Myocyte (in vitro differentiated cells): ENCODE measurements at places on chromosomes 2 and 18. TPM values are rescaled to one million over a fixed set of nuclear protein-coding genes. Genes with fewer than 3 reads are reported as not detected.

Gene MEMO1
- total RNA-seq = 50.0 and 58.9 TPM in 2 replicates

Gene RAX
- total RNA-seq = not detected in 2 replicates

Gene PGAP1
- total RNA-seq = 6.8 and 8.8 TPM in 2 replicates

DNA sequence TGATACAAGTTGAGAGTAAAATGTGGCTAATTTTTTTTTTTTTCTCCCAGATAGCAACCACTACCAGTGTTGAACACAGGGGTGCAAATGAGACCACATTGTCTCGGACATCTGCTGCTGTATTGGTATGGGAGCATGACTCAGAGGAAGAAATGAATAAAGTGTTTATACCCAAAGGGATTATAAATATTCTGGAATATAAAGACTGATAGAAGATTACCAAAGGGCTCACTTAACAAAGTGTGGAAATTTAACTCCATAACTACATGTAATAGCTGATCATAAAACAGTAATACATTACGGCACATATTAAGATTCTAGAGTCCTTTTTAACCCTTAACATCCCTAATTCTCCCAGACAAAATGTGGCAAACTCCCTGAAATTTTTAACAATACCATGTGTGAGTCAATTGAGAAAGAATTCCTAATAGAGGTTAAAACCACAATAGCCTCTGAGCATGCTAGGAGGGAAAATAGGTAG lies 1023.0 kb upstream of the ACVR2A start:
- DNase-seq = peak; percentile 85

DNA sequence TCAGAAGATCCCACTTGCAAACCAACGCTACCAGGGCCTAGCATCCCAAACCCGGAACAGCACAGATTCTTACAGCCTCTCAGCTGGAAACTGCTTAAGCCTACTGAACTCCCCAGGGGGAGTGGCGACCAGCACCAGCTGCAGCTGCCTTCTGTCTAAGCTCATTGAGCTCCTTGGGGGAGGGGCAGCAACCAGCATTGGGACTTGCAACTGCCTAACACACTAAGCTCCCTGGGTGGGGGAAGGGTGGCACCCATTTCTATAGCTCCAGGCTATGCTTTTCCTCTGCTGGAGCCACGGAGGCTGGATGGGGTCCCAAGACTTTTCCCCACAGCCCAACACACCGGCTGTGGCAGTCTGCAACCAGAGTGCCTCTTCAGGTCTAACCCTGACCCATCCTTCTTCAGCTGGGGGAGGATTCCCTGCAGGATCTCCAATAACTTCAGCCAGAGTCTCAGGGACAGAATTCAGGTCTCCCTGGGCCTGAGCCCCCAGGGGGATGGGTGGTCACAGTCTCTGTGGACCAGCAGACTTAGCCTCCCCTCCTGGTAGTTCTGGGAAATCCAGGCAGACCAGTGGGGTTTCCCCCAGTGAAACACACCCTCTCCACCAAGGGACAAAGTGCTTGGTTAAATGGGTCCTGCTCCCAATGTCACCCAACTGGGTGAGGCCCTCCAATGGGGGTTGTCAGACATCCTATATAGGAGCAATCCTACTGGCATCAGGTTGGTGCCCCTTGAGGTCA lies 45.9 kb upstream of the ITGA4 start:
- peak; percentile 97 for DNase-seq

DNA sequence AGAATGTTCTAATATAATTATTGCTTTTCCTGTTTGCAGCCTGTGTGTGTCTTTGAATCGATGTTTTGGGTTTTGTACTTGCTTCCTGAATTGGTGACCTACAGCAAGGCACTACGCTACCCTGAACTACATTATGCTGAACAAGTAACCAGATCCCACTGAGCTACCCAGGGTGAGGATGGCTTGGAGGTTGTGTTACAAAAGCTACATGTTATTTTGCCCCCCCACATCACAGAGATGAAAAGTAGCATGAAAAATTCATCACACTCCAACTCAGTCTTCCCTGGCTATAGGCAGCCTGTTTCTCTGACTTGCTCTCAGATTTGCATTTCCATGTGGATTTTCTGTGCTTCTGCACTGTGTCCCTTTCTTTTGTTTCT lies 162.1 kb downstream of the LDLRAD4 start:
- no peak for DNase-seq

DNA sequence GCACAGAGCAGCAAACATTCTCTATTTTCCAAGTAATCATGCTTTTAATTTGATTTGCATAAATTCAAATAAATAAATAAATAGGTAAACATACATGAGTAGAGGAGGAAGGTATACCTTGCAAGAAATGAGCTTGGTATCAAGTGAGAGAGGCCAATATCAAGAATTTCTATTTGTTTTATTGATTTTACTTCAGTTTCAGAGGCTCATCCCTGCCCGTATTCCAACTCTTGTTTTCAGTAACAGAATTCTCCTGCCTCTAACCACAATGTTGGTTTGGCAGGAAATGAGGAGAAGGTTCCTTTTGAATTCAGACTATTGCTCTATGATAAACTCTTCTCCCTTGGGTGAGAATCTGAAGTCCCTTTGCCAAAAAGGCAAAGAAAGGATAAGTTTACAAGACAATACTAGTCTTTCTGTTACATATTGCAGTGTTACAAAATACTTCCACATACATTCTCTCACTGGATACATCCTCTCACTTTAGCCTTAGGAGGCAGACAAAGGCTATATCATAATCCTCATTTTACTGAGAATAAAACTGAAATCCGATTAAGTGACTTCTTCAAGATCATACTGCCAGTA lies 68.3 kb upstream of the ZNF397 start:
- no peak for DNase-seq
